ENCODE measurements at places on chromosomes 11 and 22.

GRCh38 chr11:104531075-104531474 is 367.1 kb upstream of the PDGFD start:
- no peak for DNase-seq

DNA sequence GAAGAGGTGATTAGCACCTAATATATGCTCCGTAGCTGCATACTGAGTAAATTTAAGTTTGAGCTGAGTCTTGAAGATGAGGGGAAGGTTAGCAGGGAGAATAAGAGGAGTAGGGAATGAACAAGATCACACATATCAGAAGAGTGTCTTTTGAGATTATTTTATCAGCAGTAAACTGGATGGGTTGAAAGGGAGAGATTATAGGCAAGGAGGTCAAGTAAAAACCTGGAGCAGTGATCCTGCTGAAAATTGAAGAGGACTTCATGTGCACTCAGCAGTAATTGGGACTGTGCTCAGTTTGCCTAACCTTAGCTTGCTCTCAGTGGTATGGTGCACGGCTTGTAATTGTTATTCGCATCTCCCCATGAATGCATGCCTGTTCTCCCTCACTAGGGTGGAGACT is 79.5 kb upstream of the PICALM start:
- no peak for DNase-seq

DNA sequence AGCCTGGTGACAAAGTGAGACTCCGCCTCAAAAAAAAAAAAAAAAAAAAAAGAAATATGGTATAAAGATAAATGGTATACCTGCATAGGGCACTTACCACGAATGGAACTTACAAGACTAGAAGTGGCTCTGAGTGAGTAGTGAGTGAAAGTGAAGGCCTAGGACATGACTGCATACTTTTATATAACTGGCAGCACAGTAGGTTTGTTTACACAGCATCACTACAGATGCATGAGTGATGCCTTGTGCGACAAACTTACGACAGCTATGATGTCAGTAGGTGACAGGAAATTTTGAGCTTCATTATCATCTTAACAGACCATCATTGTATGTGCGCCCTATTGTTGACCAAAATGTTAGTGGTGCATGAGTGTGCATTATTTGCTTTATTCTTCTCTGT is 17.7 kb downstream of the XRCC6 start:
- no peak for DNase-seq

GRCh38 chr11:110358336-110358735 is 61.9 kb upstream of the RDX start:
- DNase-seq: no peak

GRCh38 chr11:70715166-70715951 is 317.0 kb downstream of the CTTN start:
- no peak for DNase-seq

DNA sequence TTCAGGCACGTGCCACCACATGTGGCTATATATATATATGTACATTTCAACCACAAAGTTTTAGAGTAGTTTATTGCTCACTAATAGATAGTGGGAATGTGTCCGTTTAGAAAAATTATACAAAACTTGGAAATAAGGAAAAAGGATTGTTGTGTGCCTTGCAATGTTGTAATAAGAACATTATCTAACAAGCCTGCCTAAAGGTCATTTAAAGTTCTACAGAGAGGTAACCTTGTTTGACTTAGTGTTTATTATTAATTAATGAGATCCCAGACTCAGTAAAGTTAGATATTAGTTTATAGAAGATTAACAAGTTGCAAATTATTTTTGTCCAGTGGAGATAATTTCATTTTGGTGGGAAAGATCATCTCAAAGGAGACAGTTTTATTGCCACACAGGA is 5.5 kb upstream of the PATL1 start:
- no peak for DNase-seq

DNA sequence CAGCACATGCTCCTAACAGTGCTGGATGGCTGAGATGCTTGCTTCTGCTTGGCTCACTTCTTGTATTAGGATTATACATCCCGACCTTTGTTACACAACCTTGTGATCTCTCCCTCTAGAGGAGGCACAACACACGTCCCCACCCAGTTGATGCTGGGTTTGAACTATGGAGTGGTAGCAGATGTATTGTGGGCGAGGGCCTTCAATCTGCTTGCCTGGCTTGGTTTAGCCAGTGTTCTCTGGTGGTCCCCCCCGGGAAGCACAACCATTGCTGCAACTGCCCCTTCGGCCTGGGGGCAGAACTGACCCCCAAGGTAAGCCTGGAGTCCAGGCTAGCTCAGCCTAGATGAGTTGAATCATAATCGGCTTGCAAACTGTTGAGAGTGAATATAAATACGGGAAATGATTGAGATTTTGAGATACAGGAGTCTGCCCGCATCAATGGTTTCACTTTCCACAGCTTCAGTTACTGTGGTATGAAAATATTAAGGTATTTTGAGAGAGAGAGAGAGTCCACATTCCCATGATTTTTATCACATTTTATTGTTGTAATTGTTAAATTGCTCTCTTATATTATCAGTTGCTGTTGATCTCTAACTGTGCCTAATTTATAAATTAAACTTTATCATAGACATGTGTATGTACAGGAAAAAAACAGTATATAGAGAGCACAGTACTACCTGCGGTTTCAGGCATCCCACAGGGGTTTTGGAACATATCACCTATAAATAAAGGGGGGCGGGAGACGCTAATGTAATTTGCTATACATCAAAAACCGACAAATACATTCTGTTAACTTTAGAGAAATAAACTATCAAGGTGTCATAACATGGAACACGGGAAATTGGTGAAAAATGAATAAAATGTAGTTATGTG is 482.0 kb upstream of the B3GAT1 start:
- no peak for DNase-seq

GRCh38 chr22:32476281-32477195 is 1.9 kb downstream of the FBXO7 start:
- DNase-seq: no peak

DNA sequence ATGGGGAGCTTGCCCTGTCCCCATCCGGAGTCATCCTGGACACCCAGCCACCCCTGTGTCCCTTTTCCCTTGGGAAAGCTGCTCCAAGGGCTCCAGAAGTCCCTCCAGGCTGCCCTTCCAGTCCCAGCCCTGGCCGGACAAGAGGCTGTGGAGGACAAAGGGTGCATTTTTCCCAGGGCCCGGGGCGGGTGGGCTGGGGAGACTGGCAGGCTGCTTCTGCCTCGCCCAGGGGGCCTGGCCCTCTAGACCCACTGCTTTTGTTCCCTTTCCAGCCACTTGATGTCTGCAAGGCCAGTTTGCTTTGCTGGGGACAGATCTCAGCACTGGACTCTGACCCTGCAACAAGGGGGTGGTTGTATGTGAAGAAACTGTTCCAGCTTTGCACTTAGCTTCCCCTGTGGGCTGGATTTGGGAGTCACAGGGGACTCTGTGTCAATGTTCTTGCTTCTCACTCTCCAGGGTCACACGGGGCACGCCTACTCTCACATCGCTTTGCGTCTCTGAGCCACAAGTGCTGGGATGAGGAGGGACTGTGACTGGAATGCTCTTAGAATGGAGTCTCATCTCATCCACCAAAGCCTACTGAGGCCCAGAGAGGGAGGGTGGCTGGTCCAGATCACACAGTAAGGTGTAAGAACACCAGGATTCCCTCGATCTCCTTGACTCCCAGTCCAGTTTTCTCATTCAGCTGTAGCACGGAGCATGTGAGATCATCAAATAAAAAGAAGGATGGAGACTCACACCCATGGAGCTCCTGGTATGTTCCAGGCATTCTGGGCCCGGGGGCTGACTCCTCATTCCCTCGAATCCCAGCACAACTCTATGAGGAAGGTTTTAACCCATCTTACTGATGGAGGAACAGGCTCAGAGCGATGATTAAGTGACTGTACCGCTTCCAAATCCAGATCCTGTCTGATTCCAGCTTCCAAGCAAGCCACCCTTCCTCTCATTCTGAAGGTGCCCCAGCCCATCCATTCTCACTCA is 59.9 kb downstream of the FBXO7 start:
- no peak for DNase-seq

GRCh38 chr11:88363648-88364065 is 26.1 kb upstream of the CTSC start:
- DNase-seq: no peak

GRCh38 chr11:64229744-64230170 is 591 bp upstream of the DNAJC4 start:
- no peak for DNase-seq

- DNase-seq: no peak
Observed at GRCh38 chr11:134409552-134410429, 2.3 kb downstream of the B3GAT1 start.

- DNase-seq: no peak
Observed at GRCh38 chr11:665062-665703, 28.1 kb downstream of the DRD4 start.

GRCh38 chr11:59601788-59602187 is 13.8 kb downstream of the OSBP start:
- no peak for DNase-seq

DNA sequence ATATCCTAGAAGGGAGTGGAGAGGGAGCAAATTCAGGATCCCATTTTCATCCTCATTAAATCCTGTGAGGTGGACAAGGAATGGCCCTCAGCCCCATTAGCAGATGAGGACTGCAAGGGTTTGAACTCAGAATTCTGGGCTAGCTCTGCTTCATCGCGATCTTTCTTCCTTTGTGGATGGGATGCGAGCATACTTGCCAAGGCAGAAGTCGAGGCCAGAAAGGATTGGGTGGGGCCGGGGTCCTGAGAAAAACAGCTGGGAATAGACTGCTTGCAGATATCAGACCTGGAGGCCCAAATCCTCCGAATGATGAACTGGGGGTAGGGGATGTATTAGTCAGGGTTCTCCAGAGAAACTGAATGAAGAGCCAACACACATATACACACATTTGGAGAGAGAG is 179.0 kb downstream of the CHST1 start:
- DNase-seq: no peak

GRCh38 chr22:48182846-48183805 is 1420.7 kb downstream of the TBC1D22A start:
- DNase-seq: no peak

- no peak for DNase-seq
Observed at GRCh38 chr11:65565624-65566453, 4.4 kb upstream of the ZNRD2 start.

DNA sequence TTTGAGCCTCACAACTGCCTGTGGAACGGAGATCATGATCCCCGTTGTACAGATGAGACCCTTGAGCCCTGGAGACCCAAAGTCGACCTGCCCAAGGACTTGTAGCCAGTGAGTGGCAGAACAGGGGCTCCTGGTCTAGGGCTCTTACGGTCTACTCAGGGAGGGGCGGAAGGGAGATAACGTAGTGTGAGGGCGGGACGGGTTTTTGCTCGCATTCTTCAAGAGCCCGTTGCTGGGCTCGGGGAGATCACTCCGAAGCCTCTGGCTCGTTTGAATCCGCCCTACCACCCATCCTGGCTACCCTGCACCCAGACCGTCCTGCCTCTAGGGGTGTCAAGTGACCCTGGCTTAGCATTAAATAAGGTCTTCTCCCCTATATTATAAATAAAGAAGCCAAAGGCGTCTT is 639 bp downstream of the CRY2 start:
- DNase-seq: peak; percentile 9

- no peak for DNase-seq
Observed at GRCh38 chr22:22703715-22704114, 59.3 kb downstream of the GGTLC2 start.

DNA sequence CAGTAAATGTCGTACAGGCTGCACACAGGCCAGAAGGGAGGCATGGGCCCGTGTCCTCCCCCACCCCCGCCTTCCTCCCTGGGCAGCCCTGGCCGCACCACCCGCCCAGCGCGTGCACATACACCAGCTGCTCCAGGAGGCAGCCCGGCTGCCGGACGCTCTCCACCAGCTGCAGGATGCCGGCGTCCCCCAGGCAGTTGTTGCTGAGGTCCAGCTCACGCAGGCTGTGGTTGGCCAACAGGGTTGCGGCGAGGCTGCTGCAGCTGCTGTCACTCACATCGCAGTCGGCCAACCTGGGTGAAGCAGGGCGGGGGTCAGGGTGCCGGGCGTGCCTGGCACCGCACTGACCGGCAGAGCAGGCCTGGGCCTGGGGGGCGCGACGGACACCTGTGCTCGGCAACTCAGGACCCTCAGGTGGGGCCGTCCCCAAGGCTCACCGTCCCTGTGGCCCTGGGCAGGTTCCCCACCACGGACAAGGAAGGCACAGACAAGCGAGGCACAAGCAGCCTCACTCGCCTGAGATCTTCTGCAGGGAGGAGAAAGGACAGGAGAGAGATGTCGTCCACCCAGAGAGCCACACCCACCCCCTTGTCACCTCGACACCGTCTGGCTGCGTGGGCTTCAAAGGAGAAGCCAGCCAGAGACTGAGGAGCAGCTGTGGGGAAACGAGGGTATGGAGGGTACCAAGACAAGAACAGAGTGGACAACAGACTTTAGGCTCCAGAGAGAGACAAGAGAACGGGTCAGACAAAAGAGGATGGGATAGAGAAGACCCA is 12.1 kb downstream of the RNH1 start:
- DNase-seq: no peak

- no peak for DNase-seq
Observed at GRCh38 chr11:72981971-72982685, 160.0 kb downstream of the FCHSD2 start.

DNA sequence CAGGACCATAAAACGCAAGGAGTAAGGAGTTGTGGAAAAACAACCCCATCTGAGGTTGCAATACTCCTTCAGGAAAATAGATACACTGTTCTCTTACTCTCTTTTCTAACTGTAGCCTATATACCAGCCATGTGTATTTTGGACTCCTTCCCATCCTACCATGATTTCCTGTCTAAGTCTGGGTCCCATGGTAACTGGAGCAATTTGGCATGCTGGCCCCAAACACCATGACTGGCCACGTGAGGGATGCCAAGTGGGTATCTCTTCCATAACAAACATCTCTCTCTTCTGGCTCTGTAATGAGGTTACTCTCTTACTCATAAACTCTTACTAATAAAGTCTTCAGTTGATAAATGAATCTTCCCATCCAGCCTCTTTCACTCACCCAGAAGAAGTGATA is 26.5 kb downstream of the ABTB2 start:
- no peak for DNase-seq

GRCh38 chr22:24184057-24184798 is 2.9 kb downstream of the SUSD2 start:
- DNase-seq: no peak

DNA sequence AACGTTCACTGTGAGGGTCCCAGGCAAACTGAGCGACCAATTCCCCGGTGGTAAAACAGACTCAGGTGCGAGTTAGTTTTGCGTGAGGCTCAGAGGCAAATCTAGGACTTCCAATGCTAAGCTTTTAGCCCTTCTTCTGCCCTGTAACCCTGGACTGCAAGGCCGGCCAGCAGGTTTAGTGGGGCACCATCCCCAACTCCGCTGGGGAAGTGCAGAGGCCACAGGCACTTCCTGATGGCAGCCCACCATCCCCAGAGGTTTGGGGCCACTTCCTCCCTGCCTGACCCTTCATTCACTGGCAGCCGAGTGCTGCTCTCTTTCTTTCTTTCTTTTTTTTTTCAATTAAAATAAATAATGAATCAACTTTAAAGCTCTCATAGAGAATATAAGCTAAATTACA is 124.6 kb upstream of the B3GAT1 start:
- no peak for DNase-seq

GRCh38 chr11:5283086-5283485 is 13.3 kb upstream of the HBE1 start:
- DNase-seq: no peak
